SK-N-SH treated with all-trans-retinoic acid at 6 μM for 48 hours (cell line): ENCODE measurements at places on chromosomes 4 and X.
A peak's percentile ranks its signal among the peaks of the same experiment; 100 is the strongest.

DNA sequence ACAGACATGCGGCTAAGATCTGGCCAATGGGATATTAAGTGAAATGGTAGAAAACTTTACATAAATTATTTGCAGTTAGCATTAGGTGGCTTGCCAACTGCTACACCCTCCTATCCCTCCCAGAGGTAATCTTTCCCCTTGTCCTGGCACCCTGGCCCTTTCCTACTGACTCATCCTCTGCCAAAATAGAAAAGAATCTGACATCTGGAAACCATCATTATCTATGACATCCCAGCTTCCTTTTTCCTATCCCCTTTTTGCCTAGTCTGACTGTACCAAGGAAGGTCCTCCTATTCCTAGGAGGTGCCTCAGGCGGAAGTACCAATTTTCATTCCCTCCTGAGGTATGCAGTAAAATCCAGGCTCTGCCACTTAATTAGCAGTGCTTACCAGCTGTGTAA, 163.6 kb upstream of the KLF3 start:
- ATAC-seq: no peak; the same call in 2 of the 3 replicates

GRCh38 chrX:139058831-139059495, 347.4 kb upstream of the FGF13 start:
- no peak for ATAC-seq

DNA sequence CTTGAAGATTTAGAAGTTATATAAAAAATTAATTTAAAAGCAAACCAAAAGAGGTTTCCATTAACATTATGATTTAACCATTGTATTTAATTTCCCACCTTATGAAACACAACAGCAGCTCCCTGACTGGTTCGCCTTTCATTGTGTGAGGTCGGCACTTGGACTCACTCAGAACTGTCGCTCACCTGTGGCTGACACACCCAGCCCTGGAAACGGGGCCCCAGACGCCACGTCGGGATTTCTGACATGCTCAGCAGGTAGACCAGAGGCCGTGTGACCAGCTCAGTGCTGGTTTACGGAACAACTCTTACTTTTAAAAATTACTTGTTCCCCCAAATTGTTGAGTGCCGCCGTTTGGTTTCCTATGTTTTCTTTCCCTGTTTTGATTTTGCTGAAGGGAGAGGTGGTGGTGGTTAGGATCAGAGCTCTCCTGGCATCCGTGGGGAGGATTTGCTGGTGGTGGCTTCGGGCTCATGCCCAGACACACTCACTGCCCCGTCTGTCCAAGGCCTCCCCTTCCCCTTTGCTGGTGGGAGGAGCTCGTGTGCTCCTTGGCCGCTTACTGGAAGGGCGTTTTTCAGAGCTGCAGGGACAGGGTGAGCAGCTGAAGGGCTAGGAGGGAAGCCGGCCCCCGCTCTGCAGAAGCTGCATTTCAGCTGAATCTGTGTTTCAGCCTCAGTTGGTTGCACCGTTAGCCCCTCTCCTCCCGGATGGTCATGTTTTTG, 59.2 kb downstream of the CPLX1 start:
- no peak for ATAC-seq

DNA sequence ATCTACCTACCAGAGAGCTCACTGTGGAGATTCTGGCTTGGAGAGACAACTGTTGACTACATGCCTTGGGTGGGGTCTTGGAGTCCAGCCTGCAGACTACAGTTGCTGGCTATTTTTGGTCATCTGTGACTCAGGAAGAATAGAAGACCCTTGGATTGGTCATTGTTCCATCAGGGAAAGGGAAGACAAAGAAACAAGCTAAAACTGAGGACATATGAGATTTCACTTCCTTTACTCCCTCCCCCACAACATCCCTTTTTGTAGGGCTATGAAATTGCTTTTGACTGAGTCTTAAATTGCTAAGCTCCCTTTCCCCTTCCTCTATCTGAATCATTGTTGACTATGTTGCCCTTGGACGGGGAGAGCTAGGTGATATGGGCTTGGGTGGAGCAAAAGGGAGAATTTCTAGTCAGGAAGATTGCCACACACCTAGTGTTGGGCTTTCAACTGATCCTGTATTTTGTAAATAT, 11.7 kb downstream of the MSN start:
- ATAC-seq: peak; percentile 9; the same call in 2 of the 3 replicates

DNA sequence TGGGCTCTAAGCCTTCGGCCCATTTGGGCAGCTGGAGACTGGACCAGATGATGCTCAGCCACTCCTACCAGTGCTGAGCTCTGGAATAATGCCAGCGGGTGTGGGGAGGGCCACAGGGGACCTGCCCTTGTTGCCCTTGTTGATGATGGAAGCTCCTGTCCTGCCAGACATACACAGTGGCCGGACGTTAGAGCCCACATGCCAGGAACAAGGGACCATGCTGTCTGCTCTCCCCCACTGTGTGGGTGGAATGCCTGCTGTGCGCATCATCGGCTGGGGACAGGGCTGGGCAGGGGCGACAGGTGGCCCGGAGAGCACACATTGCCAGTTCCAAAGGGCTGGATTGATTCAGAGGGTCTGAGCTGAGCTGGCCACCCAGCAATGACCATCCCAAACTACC, 2.0 kb downstream of the ABLIM2 start:
- ATAC-seq: no peak

DNA sequence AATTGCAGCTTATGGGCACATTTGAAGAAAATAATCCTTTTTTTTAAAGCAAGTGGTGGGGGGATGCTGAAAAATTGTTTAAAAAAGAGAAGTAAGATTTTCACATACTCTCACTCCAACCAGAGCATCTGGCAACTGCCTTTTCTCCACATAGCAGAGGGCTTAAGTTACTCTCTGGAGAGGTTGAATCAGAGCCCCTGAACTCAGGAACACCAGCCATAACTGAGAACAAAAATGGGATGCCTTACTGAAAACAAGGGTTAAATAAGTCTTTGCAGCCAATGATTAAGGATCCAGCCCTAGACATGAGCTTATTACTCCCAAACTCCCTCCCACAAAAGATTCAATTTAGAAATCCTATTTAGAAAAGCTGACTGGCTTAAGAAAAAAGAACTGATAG, 27.5 kb downstream of the CASK start:
- ATAC-seq: no peak
